Brain microvascular endothelial cell (primary cell): ENCODE measurements at places on chromosomes 7 and 10.

DNA sequence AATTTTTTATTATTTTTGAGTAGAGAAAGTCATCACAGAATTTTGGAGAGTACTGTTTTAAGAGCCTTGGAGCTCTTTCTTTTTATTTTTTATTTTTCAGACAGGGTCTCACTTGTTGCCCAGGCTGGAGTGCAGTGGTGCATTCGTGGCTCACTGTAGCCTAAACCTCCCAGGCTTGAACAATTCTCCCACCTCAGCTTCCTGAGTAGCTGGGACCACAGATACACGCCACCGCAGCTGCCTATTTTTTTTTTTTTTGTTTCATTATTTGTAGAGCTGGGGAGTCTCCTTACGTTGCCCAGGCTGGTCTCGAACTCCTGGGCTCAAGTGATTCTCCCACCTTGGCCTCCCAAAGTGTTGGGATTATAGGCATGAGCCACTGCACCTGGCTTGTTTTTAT, 10.6 kb downstream of the CPA4 start:
- no peak for DNase-seq

- no peak for DNase-seq
Observed at GRCh38 chr7:155778349-155778748, 33.9 kb downstream of the SHH start.

DNA sequence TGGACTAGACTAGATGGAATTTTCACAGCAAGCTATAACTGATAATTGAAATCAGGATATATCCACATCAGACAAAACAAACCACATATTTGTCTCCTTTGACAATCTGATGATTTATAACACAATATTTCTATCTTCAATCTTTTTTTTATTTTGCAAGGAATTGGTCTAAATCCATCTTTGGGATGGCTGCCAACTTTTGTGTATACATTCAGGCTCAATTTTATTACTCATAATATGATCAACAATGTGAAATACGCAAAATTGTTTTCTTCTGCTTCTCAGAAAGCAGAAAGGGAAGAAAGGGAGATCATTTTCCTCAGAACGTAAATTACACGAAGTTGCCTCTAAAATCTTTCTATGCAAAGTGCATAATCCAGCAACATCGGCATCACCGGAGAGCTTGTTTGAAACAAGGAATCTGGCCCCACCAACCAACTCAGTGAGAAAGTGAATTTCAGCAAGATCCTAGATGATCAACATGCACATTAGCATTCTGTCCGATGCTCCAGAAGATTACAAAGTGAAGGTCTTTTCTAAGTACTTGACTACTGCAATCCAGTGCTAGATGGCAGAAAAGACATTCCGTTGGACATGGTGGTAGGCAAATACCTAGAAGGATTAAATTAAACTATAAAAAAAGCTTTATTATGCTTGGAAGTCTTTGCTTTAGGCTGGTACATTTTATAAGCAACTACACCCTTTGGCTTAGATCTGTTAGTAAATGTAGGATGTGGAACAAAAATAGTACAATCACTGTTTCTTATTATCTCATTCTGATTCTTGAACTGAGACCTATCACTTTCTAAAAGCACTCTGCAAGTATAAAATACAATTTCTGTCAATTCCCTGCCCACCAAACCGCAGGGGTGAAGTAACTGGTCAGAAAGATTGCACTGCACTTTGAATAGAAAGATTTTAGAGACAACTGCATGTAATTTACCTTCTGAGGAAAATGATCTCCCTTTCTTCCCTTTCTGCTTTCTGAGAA, 126.4 kb upstream of the RSU1 start:
- no peak for DNase-seq

GRCh38 chr7:92737706-92738105, 98.7 kb downstream of the CDK6 start:
- DNase-seq, result no peak
